ENCODE measurements at places on chromosomes 7 and 10.

GRCh38 chr7:24478137-24478655 is 95.1 kb upstream of the PALS2 start:
- DNase-seq: no peak

- DNase-seq: peak; percentile 62
These were observed 13.9 kb downstream of the CROT start for GRCh38 chr7:87359366-87359765.

- no peak for DNase-seq
These were observed at the start of gene IKZF1 for GRCh38 chr7:50304129-50304910. IKZF1 (plus strand) TSS chr7:50304716; CDS start chr7:50319062, 14,346 bp downstream.

- no peak for DNase-seq
These were observed 13.0 kb upstream of the SMARCD3 start for GRCh38 chr7:151261529-151261928.

DNA sequence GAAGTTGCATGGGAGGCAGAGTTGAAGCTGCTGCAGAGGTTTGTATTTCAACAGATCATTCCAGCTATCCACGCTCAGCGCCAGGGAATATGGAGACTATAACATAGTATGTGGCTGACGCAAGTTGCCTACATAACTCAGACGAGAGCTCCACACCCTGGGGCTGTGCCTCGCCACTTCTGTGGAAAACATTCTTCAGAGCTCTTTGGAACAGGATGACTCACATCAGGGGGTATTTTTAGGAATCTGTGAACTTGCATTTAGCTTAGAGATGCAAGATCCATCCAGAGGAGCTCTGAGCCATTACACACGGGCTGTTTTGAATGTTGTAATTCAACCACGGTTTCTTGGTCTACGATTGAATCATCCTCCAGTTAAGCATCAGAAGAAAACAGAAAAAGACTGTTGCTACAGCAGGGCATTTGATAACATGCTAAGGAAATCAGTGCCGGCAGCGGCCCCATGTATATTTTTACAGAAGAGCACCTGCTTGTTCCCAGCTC is 481.5 kb upstream of the AKR1E2 start:
- DNase-seq: peak; percentile 100

DNA sequence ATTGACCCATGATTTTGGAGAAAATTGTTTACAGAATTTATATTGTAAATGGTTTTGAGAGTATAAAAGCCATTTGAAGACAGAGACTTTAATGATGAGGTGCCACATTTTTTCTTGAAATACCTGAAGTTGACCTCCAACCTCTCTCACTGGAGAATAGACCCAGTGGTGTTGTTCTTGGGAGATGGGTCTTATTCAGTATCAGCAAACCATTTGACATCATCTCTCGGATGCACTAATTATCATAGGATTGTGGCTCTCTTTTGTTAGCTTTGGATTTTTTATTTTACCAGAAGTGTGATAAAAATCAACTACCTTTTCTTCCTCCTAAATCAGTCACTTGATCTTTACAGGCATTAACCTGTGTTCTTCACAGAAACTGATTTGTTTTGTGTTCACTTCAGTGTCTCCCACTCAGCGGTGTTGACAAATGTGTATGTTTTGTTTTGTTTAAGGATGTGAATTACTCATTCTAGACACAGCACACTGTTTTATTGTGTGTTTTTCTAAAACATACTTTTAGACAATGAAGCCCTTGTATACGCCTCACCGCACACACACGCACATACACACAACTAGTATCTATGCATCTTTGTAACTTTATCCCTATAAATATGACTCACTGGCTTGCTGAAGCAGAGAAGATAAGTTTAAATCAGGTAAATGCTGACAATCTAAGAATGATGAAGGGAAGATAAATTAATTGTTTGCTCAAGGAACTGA is 455.6 kb downstream of the INHBA start:
- peak; percentile 82 for DNase-seq

GRCh38 chr7:101542527-101543241 is 86.4 kb downstream of the MYL10 start:
- DNase-seq: peak; percentile 55

- DNase-seq: no peak
These were observed 20.1 kb upstream of the HBP1 start for GRCh38 chr7:107148721-107149120.

- no peak for DNase-seq
These were observed 44.8 kb upstream of the CDK1 start for GRCh38 chr10:60733517-60733822.

GRCh38 chr10:95312257-95312656 is 21.5 kb upstream of the PDLIM1 start:
- no peak for DNase-seq

- DNase-seq: no peak
These were observed 292.4 kb downstream of the ZWINT start for GRCh38 chr10:56068473-56069263.

GRCh38 chr7:17638727-17639126 is 301.6 kb downstream of the SNX13 start:
- no peak for DNase-seq

DNA sequence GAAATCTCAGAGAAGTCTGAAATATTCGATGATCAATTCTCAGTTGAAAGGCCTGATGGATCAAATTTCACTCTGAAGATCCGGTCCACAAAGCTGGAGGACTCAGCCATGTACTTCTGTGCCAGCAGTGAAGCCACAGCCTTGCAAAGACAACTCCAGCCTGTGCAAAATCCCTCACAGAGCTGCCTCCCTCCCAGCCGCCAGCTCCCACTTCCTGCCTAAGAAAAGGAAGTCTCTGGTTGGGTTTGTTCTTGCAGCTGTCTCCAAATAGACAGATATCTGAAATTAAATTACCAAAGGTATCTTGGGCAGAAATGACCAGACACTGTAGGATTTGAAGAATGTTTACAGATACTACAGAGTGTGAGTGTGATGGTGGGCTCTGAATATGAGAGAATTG is 43.4 kb upstream of the PRSS58 start:
- no peak for DNase-seq
